ENCODE measurements at places on chromosomes 3 and 15.

- DNase-seq = no peak
Measured at GRCh38 chr15:58513008-58513407, 81.2 kb downstream of the LIPC start.

DNA sequence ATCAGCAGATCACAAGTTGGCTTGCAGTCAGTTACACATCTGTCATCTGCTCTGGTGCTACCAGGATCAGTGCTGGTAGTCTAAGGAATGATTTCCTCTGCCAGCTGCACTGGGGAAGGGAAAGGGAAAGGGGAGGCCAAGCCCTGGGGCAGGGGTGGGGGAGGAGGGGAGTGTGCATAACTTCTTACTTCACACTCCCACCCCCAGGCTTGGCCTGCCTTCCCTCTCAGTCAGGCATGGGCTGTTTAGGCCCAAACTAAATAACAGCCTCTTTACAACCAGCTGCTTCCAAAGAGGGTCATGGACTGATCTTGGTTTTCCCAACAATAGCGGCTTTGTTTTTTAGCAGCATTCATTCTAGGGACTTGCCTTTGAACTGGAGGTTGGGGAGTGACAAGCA is 86.1 kb upstream of the PSMD6 start:
- no peak for DNase-seq

DNA sequence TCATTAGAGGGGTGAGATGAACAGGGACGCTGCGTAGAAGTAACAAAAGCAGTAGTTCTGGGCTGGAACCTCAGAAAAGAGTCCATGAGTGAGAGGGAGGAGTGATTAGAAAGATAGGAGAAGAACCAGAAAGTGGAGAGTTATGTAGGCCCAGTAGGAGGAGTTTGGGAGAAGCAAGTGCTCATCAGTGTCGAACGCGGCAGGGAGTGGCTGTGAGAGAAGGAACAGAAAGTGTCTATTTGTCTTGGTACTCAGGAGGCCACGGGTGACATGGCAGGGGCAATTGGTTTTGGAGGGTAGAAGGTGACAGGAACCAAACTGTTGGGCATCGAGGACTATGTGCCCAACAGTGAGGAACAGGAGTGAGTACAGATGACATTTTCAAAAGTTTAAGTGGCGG is 1.3 kb upstream of the INSYN1 start:
- no peak for DNase-seq

DNA sequence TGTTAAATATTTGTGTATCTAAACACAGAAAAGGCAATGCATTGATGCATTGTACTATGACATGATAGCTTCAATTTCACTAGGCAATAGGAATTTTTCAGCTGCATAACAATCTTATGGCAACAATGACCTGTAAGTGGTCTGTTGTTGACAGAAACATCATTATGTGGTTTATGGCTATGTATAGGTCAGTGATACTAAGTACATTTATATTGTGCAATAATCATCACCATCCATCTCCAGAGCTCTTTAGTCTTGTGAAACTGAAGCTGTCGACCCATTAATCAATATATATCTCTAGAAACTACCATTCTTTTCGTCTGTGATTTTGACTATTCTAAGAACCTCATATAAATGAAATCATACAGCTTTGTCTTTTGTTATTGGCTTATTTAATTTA is 200.1 kb upstream of the ZNF717 start:
- DNase-seq = no peak

GRCh38 chr15:81560405-81560804 is 186.4 kb upstream of the TMC3 start:
- DNase-seq = no peak

DNA sequence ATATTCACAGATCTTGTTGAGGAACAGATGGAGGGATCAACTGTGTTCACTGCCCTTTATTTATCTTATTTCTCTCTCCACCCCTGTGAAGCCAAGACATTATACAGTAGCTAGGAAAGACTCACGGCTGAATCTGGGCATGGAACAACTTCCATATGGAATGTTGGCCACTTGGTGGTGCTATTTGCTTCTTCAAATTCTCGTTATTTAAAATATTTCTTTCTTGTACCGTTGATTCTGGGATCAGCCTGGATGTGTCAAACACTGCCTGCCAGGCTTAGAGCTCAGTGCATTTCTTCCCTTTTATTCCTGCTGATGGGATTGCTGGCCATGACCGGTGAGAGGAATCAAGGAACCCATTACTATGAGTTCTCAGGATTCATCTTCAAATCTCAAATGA is 17.5 kb upstream of the GASK1A start:
- no peak for DNase-seq

- no peak for DNase-seq
Measured at GRCh38 chr15:31357148-31357547, 30.5 kb downstream of the KLF13 start.

GRCh38 chr3:101413656-101414055 is 93.3 kb upstream of the IMPG2 start:
- DNase-seq = no peak

DNA sequence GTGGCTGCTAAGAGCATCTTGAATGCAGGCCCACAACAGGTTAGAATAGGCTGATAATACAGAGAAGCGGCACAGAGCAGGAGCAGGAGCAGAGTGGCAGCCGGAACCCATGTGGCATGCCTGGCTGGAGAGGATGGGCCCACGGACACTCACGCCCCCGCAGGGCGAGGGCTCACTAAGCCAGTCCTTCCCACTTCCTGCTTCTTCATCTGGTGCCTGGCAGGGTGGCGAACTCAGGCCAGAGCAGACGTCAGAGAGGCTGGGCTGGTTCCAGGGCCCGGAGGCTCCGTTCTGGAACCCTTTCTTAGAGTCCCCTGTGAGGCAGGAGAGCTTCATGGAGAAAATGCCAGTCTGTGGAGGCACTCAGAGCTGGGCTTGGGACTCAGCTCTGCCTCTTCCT is 195.1 kb downstream of the NTRK3 start:
- no peak for DNase-seq

- peak; percentile 8 for DNase-seq
Measured at GRCh38 chr15:52567871-52568600, 794 bp downstream of the ARPP19 start.

DNA sequence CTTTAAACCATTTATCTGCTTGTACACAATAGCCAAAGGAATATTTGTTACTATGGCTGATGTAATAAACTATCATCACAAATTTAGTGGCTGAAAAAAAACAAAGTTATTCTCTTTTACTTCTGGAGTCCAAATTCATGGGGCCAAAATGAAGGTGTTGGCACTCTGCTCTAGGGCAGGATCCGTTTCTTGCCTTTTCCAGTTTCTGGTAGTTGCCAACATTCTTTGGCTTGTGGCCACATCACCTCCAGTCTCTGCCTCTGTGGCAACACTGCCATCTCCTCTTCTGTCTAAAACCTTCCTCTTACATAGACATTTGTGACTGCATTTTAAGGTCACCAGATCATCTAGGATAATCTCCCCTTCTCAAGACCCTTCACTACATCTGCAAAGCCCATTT is 27.3 kb downstream of the NIT2 start:
- DNase-seq = no peak

- no peak for DNase-seq
Measured at GRCh38 chr3:16897254-16897926, 12.6 kb downstream of the PLCL2 start.

DNA sequence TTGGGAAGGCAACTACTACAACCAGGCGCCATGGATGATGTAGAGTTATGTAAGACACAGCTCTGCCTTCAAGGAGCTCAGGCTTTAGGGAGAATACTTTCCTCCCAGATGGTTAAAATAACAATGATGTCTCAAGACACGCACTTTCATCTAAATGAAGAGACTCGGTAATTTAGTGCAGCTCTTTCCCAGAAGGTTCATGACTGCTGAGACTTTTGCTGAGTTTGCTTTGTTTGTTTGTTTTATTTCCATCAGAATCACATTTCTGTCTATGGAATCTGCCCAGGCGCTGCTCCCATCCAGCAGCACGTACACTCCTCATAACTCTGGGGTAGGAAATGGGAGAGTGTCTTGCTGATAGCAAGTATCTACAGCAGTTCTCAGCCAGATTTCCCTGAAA is 33.9 kb upstream of the MEX3B start:
- no peak for DNase-seq

- no peak for DNase-seq
Measured at GRCh38 chr15:74365598-74366445, 1.6 kb downstream of the CYP11A1 start.

GRCh38 chr3:17738219-17738618 is 4.2 kb downstream of the TBC1D5 start:
- DNase-seq = no peak

DNA sequence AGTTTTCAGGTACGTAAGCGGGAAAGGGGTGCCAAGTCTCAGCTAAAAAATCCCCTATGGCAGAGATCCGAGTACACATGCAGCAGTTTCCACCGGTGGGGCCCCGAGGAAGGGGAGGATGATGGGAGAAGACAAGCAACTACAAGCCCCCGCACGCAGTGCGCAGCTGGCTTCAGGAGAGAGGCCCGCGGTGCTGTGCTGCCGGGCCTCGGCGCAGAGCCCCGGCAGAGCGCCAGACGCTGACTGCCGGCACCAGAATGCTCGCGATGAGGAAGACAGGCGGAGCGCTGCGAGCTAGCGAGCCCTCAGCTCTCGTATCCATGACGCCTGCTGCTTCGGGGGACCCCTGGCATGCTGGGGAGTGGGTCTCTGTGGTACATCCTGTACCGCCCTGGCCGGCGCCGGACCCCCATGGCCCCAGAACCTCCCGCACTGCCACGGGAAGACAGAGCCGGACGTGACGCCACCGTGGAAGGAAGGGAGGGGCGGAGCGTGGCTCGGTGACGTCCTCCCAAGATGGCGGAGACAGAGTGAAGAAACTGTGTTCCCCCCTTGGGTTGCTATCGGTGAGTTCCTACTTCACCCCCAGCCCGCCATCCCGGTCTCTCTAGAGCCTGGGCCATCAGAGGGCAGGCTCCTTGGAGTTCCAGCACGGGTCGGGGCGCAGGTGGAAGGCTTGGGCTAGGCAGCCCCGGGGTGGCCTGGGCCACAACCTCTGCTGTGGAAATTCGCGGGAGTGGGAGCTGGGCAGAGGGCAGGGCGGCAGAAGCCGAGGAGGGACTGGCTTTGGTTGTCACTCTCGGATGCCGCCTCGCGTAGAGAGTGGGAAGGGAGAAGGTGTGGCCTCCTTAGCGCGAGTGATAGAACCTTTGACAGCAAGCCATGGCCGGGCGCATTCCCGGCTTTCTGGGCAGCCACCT is at the start of gene MYNN:
TSS of gene MYNN (plus strand) at position 500 of the 920 bp plus-strand sequence. CDS start 900 bp downstream, outside the sequence.
- peak; percentile 86 for DNase-seq

GRCh38 chr15:67882487-67883233 is 42.8 kb upstream of the RNU6-1 start:
- DNase-seq = no peak

GRCh38 chr3:95097493-95097892 is 1034.6 kb downstream of the NSUN3 start:
- no peak for DNase-seq

DNA sequence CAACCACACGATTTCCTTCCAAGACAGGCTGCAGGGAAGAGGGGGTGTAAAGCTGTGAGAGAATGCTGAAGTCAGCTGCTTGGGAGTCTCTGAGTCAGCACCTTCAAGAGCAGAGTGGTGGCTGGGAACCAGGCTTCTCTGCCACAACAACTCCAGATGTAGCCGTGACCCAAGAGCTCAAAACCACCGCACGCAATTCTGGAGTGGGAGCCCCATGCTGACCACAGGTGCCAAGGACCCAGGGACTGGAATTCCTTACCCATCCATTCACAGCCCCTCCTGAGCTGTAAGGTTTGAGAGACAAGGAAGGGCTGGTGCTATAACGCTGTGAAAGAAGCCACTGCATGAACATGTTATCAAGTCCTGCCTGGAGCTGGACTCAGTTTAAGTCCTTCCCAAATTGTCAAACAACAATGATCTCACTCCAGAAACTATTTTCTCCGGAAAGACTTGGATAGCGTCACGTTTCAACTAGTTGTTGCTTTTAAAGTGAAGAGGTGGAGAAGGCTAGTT is 61.4 kb downstream of the UMPS start:
- no peak for DNase-seq

DNA sequence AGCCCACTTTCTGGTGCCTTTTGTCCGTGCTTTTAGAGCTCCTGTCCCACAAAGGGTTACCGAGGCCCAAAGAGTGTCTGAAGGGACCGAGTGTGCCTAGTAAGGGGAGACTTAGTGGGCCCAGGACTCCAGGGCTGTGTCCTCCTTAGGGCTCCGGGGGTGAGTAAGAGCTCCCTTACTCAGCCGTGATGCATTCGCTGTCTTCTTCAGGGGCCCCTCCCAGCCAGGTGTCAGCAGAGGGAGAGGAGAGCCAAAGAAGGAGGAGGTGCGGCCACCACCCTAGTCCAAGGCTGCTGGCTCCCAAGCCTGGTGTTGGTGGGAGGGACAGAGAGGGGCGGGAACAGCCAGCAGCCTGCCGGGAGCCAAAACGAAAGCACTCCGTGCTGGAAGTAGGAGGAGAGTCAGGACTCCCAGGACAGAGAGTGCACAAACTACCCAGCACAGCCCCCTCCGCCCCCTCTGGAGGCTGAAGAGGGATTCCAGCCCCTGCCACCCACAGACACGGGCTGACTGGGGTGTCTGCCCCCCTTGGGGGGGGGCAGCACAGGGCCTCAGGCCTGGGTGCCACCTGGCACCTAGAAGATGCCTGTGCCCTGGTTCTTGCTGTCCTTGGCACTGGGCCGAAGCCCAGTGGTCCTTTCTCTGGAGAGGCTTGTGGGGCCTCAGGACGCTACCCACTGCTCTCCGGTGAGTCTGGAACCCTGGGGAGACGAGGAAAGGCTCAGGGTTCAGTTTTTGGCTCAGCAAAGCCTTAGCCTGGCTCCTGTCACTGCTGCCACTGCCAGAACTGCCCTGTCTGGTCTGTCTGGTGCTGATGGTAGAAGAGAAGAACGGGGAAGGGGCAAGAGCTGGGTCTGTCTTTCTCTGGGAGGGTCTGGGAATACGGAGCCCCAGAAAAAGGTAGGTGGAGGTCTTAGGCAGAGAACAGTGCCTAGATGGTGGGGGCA is at the start of gene IL17RC:
TSS of gene IL17RC (plus strand) at position 365 of the 947 bp plus-strand sequence. CDS start at position 583, 218 bp downstream.
- DNase-seq = no peak

DNA sequence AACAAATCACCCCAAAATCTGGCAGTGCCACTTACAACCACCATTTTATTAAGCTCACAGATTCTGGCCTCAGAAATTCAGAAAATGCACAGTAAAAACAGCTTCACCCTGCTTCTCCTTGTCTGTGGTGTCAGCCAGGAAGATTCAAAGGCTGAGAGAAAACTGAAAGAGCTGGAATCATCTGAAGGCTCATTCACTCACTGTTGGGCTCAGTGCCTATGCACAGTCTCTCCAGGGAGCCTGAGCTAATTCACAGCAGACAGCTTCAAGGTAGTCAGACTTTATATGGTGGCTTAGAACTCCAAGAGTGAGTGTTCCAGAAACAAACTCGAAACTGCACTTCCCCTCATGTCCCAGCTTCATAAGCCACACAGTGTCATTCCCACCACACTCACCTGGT is 16.5 kb upstream of the PLOD2 start:
- DNase-seq = no peak

GRCh38 chr15:63833021-63833696 is 589 bp downstream of the HERC1 start:
- no peak for DNase-seq

GRCh38 chr3:122989856-122990575 is 37.5 kb downstream of the SEMA5B start:
- no peak for DNase-seq

- DNase-seq = no peak
Measured at GRCh38 chr3:128618398-128618726, 32.3 kb downstream of the RPN1 start.

GRCh38 chr3:132519914-132520313 is 77.2 kb upstream of the ACKR4 start:
- no peak for DNase-seq
